ENCODE measurements at places on chromosomes 1 and 21. TPM values are rescaled to one million over a fixed set of nuclear protein-coding genes. Genes with fewer than 3 reads are reported as not detected.

- DNase-seq, result no peak
Observed at GRCh38 chr1:200090252-200091159, 63.0 kb downstream of the NR5A2 start.

- DNase-seq, result no peak
Observed at GRCh38 chr1:156144742-156145141, 8.6 kb upstream of the SEMA4A start.

- DNase-seq, result no peak
Observed at GRCh38 chr21:31348188-31348587, 4.1 kb upstream of the TIAM1 start.

DNA sequence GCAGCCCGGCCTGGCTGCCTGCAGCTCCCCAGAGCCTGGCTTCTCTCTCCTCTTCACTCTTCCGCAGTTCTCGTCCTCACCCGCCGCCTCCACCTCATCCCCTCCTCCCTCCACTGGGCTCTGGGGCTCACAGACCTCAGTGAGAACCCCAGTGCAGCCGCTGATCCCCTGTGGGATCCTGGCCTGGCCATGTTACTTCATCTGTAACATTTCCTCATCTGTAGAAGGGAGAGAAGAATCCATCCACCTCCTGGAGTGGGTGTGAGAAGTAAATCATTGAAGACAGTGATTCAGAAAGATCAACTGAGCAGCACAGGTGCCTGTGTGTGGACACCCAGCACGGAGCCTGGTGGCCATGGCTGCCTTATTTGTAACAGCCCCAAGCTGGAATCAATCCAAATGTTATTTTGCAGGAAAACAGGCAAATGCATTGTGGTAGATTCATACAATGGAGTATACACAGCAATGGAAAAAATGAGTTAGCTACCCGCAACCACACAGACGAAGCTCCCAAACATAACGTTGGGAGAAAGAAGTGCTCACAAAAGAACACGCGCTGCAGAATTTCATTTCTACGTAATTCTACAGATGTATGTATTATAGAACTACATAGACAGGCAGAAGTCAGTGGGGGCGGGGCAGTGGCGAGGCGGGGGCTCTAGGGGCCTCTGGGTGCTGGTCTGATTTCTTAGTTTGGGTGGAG lies 8.7 kb downstream of the LAPTM5 start:
- DNase-seq, result no peak

GRCh38 chr1:223886516-223886921 lies 40.8 kb upstream of the TP53BP2 start:
- DNase-seq, result no peak

The MAP1LC3C gene
- total RNA-seq, result 0.78 TPM
